ENCODE measurements at places on chromosomes 4 and X.

- no peak for DNase-seq
Measured at GRCh38 chrX:116872931-116873330, 410.2 kb upstream of the CT83 start.

DNA sequence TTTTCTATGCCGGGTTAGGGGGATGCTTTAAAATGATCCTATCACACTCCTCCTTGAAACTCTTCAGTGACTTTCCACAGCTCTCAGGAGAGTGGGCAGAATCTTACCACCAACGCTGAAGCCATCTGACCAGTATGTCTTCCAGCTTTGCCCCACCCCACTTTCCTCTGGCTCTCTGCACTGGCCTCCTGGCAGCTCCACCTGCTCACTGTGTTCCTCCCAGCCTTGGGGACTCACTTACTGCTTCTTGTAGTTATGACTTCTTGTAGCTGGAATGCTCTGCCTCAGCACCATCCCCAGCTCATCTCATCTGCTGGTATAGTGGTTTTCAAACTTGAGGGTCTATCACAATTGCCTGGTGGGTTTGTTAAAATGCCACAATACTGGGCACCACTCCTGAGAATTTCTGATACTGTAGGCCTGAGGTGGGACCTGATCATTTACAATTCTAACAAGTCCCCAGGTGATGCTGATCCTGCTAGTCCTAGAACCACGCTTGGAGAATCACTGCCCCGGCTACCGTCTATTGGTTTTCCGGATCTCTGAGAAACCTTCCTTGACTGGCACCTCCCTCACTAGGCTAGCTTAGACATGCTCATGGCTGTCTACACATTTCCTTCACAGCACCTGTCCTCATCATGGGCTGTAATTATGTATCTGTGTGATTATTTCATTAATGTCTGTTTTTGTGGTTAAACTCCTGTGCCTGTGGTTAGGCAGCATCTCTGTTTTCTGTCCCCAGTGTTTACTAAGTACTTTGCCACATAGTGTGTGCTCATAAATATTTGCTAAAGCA lies 152.2 kb downstream of the MGST2 start:
- DNase-seq, result peak; percentile 72

GRCh38 chr4:16858275-16858752 lies 40.1 kb downstream of the LDB2 start:
- DNase-seq, result no peak

GRCh38 chr4:152634110-152634760 lies 45.6 kb downstream of the TMEM154 start:
- no peak for DNase-seq

DNA sequence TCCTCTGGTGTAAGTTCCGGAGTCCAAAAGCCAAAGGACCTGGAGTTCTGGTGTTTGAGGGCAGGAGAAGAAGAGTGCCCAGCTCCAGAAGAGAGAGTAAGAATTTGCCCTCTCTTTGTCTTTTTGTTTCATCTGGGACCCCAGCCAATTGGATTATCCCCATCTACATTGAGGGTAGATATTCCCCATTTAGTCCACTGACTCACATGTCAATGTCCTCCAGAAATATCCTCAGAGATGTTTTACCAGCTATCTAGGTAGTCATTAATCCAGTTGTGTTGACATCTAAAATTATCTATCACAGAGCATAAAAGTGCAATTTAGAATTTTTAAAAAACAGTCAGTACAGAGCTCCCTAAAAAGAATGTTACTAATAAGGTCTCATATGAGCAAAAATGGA lies 132.9 kb upstream of the TMEM47 start:
- no peak for DNase-seq

- DNase-seq, result no peak
Measured at GRCh38 chr4:156420623-156421022, 467.0 kb upstream of the CTSO start.

DNA sequence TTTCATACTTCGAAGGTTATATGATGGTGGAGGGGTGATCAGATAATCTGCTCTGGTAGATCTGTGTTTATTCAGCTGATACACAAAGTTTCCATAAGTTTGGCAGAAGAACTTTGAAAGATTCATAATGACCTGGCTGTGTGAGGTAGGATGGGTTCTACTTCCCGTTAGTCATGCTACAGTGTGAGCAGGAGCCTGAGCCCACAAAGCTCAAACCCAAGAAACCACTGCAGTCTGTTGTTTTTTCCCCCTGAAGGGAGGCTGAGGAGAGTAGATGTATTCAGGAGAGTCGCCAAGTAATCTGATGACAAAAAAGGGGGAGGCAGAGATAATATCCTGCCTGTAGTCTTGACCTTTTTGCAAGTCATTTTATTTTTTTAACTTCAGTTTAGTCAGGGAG lies 52.8 kb upstream of the PPP3CA start:
- no peak for DNase-seq

- no peak for DNase-seq
Measured at GRCh38 chr4:71006203-71006907, 12.9 kb downstream of the DCK start.

- no peak for DNase-seq
Measured at GRCh38 chrX:40248822-40249221, 151.1 kb upstream of the BCOR start.

DNA sequence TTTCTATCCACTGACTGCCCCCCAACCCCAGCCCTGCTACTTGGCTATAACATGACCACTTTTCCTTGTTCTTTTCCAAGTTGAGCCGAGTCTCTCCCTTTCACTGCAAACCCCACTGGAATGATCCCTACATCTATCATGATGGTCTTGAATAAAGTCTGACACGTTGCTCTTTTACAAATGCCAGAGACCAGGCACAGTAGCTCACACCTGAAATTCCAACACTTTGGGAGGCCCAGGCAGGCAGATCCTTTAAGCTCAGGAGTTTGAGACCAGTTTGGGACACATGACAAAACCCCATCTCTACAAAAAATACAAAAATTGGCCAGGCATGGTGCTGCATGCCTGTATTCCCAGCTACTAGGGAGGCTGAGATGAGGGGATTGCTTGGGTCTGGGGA lies 100.9 kb downstream of the WDFY3 start:
- no peak for DNase-seq
